ENCODE measurements at places on chromosomes 5 and 9.

DNA sequence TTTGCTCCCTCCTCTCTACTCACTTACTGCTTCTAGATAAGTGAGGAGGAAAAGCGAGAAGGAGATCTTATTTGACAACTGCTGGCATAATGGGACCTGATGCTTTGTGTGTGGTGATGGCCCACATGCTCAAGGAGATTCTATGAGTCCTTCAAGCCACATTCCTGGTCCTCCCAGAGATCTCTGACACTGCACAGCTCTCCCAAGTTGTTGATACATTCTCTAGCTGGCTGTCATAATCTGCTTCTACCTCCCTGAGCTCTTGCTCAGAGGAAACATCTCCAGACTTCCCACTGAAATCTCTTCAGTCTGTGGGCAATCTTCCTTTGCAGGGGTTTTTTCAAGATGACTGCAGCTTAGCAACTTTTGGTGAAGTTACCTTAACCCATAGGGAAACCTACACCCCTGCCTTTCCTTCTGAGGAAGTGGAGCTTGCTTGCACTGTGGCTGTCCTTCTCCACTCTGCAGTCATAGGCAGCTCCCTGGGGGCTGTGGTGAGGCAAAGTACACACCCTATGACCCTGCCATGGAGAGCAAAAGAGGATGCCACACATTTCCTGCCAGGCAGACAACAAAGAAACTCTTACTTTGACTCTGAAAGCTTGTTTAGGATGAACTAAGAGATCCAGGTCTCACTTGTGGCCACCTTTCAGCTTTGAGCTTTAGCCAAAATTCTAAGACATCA, 163.8 kb downstream of the TMEM38B start:
- ATAC-seq = peak; percentile 17

- no peak for ATAC-seq
Measured at GRCh38 chr5:11072568-11072967, 311.5 kb upstream of the DAP start.

GRCh38 chr5:122736086-122736845, 38.6 kb upstream of the SNX2 start:
- ATAC-seq = no peak

- peak; percentile 10 for ATAC-seq
Measured at GRCh38 chr9:133702798-133703590, 35.2 kb downstream of the SARDH start.

DNA sequence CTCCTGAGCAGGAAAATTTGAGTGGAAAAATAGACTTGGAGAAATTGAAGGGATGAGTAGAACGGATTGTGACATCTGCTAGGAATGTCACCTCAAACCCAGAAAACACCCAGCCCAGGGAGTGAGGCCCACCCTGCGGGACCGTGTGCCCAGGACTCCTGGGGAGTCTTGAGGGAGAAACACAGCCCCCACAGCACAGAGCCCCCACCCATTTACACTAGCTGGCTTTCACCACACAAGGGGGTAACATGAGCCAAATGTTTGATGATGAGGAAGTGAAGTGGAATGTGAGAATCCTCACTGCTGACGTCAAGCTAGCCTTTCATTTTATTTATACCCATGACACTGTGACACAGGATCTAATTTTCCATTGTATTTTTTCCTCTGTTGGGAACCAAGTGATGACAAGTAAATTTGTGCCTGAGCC, 42.8 kb upstream of the PDE8B start:
- ATAC-seq = no peak

DNA sequence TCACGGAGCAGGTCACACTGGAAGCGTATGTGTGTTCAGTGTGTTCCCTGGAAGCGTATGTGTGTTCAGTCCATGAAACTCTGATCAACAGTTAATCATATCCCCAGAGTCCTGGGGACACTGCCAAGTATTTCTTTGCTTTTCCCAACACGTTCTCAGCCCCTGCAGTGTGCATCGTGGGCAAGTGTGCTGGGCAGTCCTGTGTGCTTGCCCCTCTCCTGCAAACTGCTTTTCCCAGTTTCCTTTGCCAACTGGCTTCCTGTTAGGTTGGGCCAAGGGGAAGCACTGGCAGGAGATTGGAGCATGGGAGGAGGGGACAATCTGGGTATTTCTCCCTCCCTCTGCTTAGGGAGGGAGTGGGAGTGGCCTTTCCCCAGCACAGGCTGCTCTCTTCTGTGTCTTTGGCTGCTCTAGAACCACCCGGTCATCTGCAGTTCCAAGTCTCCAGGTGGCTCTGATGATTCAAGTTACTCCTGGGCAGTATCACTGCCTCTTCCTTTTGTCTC, 36.8 kb upstream of the NEK6 start:
- no peak for ATAC-seq

DNA sequence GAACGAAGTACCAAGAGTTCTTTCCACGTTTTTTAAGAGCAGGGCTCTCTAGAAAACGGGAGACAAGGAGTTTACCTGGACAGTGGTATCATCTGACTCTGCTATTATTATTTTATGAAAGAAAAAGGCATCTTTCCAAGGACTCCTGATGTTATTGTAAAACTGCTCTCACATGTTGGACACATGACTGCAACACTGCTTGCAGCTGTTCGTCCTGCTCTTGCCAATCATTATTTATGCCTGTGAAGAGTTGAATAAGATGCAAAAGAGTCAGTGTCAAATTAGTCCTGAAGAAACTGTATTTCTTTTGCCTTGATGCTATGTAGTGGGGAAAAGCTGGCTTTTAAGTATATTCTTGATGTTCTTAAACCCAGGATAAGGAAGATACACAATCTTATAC, 284.5 kb upstream of the PTGER4 start:
- no peak for ATAC-seq

- no peak for ATAC-seq
Measured at GRCh38 chr5:34042321-34042720, 692 bp downstream of the C1QTNF3 start.

- ATAC-seq = no peak
Measured at GRCh38 chr9:108772301-108772894, 83.4 kb downstream of the ACTL7B start.

DNA sequence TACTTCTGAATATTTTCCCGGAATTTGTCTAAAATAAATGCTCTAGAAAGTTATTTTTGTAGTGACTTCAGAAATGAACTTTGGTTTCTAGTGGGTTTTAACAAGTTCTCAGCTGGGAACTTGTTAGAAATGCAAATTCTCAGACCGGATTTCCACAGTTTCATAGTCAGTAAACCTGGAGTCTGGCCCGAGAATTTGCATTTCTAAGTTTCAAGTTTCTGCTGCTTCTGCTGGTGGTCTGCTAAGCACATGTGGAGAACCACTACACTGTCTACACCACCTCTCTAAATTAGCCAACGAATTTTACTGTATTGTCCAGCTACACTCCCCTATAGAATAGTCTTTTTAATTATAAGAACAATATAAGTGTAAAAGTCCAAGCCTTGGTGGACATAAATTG, 208.0 kb downstream of the CHSY3 start:
- ATAC-seq = no peak

DNA sequence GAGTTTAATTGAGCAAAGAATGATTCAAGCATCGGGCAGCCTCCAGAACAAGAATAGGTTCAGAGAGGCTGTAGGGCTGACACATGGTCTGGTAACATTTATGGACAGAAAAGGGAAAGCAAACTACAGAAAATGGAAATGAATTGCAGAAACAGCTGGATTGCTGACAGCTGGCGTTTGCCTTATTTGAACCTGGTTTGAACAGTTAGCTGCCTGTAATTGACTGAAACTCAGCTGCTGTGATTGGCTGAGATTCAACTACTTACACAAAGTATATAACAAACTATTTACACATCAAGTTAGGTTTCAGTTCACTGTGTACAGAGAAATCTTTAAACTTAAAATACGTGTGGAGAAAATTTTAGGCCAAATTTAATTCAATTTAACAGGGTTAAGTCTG, 441.7 kb downstream of the PRELID2 start:
- ATAC-seq = no peak

DNA sequence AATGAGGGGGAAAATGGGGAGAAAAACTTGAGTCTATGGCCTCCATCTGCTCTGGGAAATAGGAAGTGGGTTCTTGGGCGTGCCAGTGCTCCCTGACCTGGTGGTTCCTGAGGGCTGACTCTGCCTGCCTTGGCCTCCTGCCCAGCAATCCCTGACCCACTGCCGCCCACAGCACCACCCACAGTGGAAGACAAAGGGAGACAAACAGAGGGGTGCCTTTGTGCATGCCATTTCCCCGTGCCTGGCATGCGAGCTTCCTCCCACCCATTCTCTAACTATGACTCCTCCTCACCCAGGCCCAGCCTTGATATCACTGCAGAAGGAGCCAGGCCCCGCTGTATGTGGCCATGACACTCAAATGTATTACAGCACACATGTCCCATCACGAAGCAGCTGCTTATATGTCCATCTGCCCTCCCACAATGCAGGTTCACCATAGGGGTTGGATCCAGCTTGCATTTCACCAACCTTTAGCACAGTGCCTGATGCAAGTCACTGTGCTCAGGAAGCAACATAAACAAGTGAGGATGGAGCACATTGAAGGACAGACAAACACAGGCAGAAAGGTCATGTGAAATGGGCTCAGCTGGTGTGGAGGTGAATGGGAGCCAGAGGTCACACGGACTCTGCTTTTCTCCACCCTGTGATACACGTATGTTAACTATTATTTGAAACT, 84.4 kb downstream of the ADRB2 start:
- ATAC-seq = no peak

DNA sequence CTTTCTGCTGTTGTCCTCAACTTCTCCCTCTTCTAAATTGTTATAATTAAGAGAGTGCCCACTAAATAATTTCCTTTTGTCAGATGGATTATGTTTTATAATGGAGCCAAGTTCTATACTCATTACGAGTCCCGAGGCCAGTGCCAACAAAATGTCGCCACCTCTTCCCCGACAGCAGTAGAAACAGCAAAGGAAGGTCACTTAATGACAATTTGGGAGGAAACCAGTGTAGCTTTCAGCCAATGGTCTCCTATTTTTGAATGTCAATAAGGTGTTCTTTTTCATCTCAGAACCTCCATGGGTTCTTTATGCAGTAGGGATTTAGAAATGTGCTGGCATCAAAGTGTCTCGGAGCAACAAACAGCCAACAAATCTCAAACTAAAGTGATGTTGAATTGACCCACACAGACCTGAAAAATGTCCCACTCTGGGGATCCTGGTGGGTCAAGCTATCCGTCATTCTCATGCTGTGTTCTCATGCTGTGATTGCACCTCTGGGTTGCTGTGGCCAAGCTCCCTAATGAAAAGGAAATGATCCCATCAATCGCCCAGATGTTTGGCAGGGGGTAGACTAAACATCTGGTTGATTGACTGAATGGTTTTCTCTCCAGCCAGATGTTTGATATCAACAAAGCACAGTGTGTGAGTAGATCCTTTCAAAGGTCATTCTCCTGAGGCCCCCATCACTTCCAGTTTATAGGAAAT, 291.9 kb downstream of the DMAC1 start:
- no peak for ATAC-seq

GRCh38 chr5:43994352-43994708, 391.4 kb downstream of the NNT start:
- ATAC-seq = no peak

- no peak for ATAC-seq
Measured at GRCh38 chr5:95020345-95020744, 264.5 kb downstream of the MCTP1 start.

DNA sequence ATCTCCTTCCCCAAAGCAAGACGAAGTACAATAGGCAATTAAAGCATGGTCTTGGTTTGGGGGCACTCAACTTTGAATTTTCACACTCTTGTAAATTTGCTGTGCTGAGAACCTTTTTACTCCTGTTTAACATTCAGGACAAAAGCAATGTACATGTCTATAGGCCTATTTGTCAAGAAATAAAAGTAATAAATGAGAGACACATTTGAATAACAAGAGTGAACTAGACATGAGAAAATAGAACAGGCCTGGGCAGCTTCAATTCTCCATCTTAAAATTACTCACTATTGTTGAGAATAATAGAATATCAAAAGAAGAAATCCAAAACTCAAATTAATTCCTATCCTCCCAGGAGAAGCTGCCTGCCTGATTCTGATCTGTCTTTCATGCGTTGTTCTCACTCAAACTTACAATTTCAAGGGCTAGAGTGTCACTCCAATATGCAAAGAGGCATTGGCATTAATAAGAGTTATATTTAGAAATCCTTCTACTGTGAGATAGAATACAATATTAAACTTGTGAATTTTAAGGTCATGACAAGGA, 192.9 kb upstream of the CCNG1 start:
- no peak for ATAC-seq

GRCh38 chr5:135750506-135750905, 84.0 kb upstream of the SLC25A48 start:
- ATAC-seq = no peak

DNA sequence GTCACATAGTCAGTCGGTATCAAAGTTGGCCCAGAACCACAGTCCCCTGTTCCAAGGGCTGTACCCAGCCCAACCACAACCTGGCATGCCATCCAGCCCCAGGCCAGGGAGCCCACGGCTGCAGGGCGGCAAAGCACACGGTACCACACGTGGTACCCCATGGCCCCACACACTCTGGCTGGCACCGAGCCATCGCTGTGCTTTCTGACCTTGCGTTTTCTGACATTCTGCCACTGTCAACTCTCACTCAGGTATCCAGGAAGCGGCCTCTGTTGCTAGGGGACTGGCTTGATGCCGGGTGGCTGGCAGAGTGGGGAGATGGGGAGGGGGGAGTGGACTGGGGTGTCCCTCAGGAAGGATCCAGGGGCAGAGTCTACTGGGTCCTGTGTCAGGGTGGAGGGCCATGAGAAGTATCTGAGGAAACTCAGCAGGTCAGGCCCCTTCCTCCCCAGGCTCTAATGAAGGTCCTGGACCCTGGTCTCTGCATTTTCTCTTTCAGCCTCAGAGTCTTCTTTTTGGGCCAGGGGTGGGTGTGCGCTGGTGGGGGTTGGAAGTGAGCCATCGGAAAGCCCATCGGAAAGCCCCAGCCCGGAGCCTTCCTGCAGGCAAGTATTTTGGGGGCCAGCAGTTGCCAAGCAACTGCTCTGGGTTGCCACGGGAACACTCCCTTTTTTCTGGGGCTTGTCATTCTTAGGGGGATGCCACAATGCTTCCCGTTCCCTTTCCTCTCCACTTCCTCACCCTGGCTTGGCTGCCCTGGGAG, 21.0 kb upstream of the RALGDS start:
- ATAC-seq = peak; percentile 23

GRCh38 chr5:44835693-44836092, 26.9 kb downstream of the MRPS30 start:
- no peak for ATAC-seq

DNA sequence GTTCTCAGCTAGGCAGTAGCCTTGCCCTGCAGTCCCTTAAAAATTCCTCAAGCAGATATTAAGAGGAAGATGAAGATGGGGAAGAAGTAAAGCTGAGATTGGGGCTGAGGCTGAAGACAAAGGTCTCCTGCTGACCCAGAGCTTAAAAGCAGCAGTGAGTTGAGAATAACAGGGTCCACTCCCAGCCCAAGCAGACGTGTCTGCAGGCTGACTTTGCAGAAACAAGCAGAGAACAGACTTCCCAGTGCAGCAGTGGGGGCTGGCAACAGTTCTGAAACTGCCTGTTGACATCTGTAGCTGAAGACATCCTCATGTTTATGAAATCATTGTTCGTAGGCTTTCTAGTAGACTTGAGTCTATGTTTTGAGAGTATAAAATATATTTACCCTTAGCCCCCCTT, 1.1 kb downstream of the CTXN3 start:
- ATAC-seq = no peak

GRCh38 chr5:171427318-171428167, 8.1 kb downstream of the FGF18 start:
- no peak for ATAC-seq
